ENCODE measurements at places on chromosomes 1 and 21.
A peak's percentile ranks its signal among the peaks of the same experiment; 100 is the strongest.

GRCh38 chr1:214044438-214045214 lies 56.9 kb downstream of the PROX1 start:
- no peak for ATAC-seq

DNA sequence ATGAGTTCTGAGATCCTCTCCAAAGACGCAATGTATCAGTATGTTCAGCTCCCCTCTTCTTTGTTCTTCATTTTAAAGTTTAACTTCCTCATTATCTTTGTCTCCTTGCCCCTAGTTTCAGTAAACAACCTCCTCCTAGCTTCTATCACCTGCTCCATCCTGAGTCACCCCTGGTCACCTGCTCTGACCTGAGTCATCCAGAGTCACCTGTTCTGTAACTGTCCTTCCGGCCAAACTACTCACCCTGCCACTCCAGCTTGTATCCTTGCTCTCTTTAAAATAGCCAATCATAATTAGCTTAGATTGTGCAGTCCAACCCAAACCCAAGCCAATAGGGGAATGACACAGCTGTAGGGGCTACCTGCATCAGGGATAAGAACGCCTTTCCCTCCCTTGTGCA lies 332.0 kb downstream of the OLFM3 start:
- no peak for ATAC-seq

DNA sequence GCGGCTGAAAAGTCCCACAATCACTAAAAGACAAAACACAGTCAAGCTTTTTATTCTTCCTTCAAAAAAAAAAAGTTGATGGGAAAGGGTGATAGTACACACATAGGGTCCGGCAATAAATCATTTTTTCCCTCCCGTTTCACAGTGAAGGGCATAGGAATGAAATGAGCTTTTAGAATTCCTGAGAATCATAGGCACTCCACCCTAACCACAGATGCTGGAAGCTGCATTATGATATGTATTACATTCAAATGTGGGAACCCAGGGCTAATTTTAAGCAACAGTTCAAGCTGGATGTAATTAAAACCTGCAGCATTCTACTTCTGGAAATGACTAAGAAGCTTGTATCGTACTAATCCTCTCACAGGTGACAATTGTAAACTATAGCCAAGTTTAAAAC lies 75.7 kb upstream of the KCNJ15 start:
- no peak for ATAC-seq

DNA sequence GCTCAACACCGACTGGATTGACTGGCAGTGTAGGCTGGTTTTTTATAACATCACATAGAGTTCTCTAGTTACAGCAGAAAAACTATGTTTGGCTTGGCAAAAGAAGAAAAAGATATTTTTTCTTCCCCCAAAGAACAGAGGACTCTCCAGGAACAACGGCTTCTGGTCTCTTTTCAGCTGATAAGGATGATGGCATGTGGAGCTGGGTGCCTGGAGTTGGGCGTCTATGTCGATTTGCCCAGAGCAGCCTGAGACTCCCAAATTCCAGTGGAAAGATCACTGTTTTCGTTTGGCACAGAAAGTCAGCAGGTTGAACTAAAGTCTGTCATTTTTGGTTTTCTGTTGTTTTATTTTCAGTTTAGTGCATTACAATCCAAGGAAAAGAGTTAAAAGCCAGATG lies 91.1 kb downstream of the SMYD2 start:
- no peak for ATAC-seq

GRCh38 chr1:76481672-76482071 lies 385.6 kb upstream of the ST6GALNAC5 start:
- no peak for ATAC-seq

DNA sequence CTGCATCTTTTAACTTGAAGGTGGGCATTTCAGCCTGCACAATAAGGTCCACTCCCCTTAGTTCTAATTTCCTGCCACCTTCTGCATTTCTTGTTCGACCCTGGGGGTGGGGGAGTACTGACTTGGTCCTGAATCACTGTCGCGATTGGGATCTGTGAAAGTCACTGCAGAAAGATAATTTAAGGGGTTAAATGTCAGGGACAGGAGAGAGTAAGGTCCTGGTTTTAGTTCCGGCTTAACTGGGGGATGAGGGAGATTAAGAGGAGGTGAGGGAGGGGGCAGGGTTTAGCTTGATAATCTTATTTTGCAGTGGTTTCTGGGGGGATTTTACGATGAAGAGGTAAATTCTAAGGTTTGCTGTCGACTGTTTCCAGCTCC lies 128.1 kb downstream of the MRPS6 start:
- ATAC-seq = no peak

- no peak for ATAC-seq
Observed at GRCh38 chr1:14113841-14114567, 414.0 kb downstream of the PRDM2 start.

- no peak for ATAC-seq
Observed at GRCh38 chr1:25871086-25871703, 4.3 kb downstream of the PAQR7 start.

DNA sequence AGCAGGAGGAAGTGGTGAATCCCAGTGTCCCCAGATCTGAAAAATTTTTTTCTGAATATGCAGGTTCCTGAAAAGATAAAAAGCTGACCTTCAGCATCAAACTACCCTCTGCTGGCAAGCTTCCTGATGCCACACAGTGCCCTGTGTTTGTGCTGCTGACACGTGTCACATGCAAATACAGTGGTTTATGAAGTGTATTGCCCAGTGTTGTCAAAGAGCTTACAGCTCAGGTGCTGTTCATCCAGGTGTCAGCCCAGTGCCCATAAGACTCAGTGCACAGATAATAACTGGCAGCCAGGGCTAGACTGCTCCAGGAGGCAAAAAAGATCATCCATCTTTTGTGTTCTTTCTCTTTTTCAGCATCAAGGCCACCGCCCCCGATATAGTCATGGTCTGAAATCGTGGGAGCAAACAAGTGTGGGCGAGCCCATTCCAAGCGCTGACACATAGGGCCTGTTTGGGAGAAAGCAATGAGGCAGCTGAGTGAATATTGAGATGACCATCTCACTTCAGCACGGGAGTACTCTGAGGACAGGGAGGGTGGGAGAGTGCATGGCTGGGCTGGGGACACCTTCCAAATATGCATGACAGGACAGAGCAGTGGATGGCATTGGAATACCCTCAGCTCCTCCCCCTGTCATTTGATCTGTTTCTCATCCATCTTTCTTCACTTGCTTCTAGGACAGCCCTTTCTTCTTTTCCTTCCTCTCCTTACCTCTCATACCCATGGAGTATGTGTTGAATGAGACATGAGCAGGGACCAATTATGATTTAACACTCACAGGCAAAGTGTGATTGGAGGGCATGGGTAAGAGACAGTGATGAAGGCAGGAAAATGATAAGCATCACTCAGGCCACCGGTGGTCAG lies 6.4 kb upstream of the KCNK1 start:
- ATAC-seq = no peak

- ATAC-seq = peak; percentile 73
Observed at GRCh38 chr1:18965206-18966173, 9.0 kb upstream of the IFFO2 start.

- ATAC-seq = no peak
Observed at GRCh38 chr1:76080552-76081079, 6.1 kb downstream of the ST6GALNAC3 start.

DNA sequence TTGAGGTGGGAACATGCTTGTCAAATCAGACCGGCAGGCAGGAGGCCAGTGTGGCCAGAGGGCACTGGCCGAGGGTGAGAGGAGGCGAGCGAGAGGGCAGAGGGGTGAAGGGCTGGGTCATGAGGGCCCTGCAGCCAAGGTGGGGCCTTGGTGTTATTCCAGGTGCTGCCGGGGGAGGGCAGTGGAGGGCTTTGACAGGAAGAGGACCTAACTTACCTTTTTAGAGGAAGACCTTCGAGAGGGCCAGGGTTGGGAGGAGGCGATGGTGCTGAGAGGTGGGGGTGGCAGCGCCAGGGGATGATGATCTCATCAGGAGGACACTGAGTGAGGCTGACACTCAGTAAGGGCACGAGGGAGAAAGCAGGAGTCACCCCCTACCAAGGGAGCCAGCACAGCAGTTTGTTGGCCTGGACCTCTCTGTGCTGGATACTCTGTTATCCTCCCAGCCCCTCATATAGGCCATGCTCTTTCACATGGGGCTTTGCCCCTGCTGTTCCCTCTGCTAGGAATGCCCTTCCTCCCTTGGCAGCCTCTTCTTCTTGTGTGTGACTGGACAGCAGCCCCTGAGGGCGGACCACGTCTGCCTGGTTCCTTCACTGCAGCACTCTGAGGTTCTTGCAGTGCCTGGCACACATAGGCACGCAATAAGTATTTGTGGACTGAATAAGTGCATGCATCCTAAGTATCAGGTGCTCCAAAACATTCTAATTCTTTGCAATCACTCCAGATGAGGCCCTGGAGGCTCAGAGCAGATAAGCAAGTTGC lies 7.5 kb upstream of the TTC22 start:
- ATAC-seq = no peak

DNA sequence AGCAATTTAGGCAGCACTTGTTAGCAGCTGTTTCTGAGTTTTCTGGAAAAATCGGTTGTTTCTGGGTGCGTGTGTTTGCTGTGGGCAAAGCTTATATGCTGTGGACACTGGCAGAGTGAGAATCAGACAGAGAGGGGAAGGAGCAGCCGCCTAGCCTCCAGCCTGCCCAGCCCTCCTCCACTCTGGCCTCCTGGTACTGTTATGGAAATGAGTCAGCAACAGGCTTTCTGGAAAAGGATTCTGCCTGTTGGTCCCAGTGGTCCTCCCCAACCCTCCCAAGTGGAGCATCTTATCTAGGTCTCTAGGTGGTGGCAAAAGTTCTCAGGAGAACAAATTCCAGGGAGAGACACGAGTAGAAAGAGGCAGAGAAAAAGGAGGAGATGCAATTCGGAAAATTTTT lies 42.2 kb upstream of the GOLT1A start:
- no peak for ATAC-seq

- ATAC-seq = no peak
Observed at GRCh38 chr1:24505816-24506215, 3.2 kb downstream of the RCAN3 start.

DNA sequence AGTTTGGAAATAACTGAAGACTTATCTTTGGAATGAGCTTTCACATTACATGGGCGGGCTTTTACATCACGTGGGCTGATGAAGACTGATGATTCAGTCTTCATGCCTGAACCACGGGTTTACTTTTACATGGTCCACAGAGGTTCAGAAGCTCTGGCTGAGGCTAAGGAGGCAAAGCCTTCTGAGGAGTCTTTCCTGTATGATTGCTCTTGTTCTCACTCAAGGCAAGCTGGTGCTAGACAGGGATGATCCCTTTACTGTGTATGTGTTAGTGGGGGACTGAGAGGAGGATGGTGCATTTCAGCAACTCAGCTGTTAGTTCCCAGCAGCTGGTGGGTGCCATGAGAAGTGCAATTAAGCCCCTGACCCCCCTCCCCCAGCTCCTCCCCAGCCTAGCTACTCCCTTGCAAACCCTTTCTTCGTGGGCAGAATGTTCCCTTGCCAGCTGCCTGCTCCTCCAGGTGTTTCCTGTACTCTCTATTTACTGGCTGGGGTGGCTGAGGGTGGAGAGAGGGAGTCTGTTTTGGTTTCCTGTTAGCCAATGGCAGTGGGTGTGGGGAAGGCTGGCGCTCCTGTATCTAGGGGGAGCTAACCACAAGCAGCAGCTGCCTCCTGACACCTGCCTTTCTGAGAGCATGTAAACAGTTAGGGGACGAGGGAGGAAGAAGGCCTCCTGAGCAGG lies 15.4 kb downstream of the BTG2 start:
- peak; percentile 68 for ATAC-seq

DNA sequence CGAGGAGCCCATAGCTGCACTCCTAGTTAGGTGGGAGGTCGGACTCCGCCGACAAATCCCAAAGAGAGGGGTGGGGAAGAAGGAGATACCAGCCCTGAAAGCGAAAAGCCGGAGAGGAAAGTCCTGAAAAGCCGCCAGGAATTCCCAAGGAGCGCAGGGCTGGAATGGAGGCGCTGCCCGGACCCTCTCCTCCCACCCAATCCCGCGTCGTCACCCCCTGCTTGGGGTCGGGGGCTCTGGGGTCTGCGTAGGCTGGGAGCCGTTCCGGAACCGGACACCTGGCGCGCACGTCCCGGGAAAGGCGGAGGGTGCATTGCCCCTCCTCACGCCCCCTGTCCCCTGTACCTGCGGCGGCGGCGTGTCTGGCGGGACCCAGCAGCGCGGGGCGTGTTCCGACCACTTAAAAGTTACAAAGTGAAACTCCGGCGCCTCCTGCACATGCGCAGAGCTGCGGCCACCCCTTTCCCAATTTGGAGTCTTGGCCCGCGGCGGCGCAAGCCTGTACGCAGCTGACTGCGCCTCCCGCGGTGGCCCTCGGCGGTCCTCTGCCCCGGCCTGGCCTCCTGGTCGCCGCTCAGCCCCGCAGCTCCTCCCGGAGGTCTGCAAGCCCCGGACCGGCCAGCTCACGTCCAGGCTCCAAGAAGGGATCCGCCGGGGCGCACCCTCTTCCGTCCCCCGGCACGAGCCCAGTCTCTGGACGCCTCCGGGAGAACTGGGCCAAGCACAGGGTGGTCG lies at the start of gene TMEM63A:
TMEM63A (minus strand) TSS at position 422 of the 735 bp plus-strand sequence. CDS start 4,800 bp downstream, outside the sequence.
- ATAC-seq = peak; percentile 76

DNA sequence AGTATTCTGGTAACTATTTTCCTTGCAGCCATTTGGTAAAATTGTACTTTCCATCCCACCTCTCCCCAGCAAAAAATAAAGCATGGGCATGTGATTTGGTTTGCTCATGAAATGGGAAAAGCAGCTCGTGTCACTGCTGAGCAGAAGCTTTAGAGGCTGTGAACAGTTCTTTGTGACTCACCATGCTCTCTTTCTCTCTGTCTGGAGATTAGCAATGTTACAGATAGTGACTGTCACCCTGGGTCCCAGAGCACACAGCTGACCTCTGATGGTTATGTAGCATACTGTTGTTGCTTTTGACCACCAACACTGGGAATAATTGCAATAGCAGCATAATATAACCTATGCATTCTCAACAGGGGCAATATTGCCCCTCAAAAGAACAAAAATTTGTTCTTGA lies 70.6 kb downstream of the RGS2 start:
- ATAC-seq = no peak

DNA sequence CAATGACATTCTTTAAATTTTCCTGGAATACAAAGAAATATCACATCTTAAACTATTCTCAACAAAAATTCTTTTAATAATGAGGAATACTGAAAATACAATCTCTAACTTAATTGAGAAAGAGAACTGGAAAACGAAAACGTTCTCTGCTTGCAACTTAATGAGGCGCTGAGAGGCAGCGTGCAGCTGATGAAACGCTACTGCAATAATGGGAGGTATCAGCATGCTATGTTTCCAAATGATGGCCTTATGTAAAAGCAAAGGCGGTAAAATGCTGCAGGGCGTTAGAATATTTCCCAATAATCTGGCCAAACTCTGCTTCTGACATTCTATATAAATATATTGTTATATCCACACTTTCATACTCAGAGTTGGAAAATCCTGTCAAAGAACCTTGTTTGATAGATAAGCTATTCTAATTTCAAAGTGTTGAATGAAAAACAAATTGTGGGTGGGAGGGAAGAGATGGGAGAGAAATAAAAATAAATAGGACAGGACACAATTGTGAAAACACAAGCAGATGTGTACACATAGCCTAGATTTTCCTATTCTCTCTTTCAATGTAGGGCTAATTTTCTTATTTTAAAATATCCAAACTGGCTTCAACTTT lies 70.9 kb downstream of the APP start:
- ATAC-seq = no peak

GRCh38 chr21:29350246-29350779 lies 51.6 kb downstream of the BACH1 start:
- ATAC-seq = no peak
